Fibroblast of gingiva (primary cell): ENCODE measurements at places on chromosomes 1 and 21.

DNA sequence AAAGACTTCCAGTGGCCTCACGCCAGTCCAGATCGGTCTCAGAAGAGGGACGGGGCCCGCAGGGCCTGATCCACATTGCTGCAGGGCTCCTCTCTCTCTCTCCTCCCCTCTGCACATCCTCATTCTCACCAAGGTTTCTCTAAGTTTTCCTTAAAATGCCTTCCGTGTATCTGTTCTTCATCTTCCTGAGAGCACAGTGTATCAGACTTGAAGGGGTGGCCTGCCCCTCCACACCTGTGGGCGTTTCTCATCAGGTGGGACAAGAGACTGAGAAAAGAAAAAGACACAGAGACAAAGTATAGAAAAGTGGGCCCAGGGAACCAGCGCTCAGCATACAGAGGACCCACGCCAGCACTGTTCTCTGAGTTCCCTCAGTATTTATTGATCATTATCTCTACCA, 66.4 kb downstream of the PRKAB2 start:
- DNase-seq: no peak

GRCh38 chr1:34319218-34319617, 142.5 kb downstream of the C1orf94 start:
- DNase-seq: no peak

GRCh38 chr1:23163395-23163794, 5.3 kb downstream of the LUZP1 start:
- DNase-seq: peak; percentile 21

DNA sequence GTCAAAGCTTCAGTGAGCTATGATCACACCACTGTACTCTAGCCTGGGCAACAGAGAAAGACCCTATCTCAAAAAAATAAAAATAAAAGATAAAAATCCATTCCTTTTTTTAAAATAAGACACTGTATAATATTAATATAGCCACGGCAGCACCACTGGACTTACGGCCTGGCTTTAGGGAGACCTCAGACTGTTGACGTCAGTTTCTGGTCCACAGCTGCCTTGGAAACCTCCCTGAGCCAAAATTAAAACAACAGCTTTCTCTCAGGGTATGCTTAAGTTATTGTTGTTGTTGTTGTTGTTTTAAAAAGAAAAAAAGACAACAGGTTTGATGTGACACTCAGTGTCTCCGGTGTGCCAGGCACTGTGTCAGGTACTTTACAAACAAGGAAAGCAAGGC, 42.0 kb downstream of the CAPZB start:
- DNase-seq: no peak

GRCh38 chr1:101003012-101003650, 22.5 kb downstream of the DPH5 start:
- no peak for DNase-seq

GRCh38 chr1:16122350-16122881, 33.5 kb downstream of the EPHA2 start:
- peak; percentile 62 for DNase-seq

- no peak for DNase-seq
Observed at GRCh38 chr1:200448034-200448762, 38.4 kb upstream of the ZNF281 start.

- DNase-seq: no peak
Observed at GRCh38 chr1:225941187-225941941, at the start of gene LEFTY2. TSS of gene LEFTY2 (minus strand) at chr1:225941220. CDS start at chr1:225941140, 80 bp downstream.

GRCh38 chr21:27647921-27648320, 681.0 kb upstream of the ADAMTS5 start:
- DNase-seq: no peak

- DNase-seq: no peak
Observed at GRCh38 chr1:170284016-170284415, 138.3 kb downstream of the NTMT2 start.

GRCh38 chr1:73901738-73902137, 296.2 kb downstream of the LRRIQ3 start:
- DNase-seq: no peak

GRCh38 chr21:33441489-33442477, 38.0 kb downstream of the TMEM50B start:
- peak; percentile 45 for DNase-seq

DNA sequence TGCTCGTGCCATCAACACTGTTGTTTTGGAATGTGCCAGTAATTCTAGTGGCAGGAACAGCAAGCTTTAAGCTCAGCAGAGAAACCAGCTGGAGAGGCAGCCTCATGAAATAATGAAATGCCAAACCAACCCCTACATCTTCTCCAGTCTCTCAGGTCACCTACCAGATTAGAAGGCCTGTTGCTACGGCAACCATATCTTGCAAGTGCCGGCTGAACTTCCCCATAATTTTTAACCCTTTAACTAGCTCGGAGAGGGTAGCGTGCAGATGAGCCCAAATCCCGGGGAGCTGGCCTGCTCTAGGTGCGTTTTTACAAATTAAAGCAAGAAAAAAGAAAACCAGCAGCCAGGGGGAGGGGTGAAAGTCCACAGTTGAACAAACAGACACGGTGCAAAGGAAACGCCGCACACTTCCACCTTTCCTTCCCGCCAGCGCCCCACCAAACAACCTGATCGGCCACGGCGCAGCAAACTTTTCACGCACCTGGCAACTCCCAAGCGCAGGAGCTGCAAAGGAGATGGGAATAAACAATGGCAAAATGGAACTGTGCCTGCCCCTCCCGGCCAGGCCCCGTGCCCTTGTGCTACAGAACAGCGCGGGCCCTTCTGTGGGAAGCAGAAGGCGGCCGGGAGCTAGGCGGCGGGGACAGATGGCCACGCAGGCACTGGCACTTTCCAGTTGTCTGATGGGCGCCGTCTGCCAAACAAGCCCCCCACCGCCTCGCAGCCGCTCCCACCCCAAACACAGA, 50.1 kb downstream of the SSBP3 start:
- no peak for DNase-seq

GRCh38 chr1:31797216-31797615, 18.6 kb downstream of the SPOCD1 start:
- DNase-seq: no peak

GRCh38 chr21:25837533-25838265, 102.9 kb downstream of the GABPA start:
- DNase-seq: peak; percentile 46

GRCh38 chr1:102851616-102852015, 256.7 kb downstream of the COL11A1 start:
- DNase-seq: peak; percentile 28
